ENCODE measurements at places on chromosomes 5 and 9. TPM values are rescaled to one million over a fixed set of nuclear protein-coding genes. Genes with fewer than 3 reads are reported as not detected.

GRCh38 chr9:89417832-89418473 is 80.0 kb downstream of the SEMA4D start:
- no peaks in the 10 kb centered on the region for H3K36me3 ChIP-seq
- no peaks in the 10 kb centered on the region for H3K27me3 ChIP-seq
- DNase-seq = no peak
- no peak overlapping the region for H3K27ac ChIP-seq

ADRA1B gene
- 3.4 TPM for total RNA-seq

CDC20B gene
- not detected for total RNA-seq

GRCh38 chr5:53917095-53917494 is 356.7 kb downstream of the NDUFS4 start:
- H3K36me3 ChIP-seq = no peaks in the 10 kb centered on the region
- DNase-seq = no peak
- no peak overlapping the region for H3K4me3 ChIP-seq
- H3K27ac ChIP-seq = no peak overlapping the region
- H3K4me1 ChIP-seq = no peaks in the 10 kb centered on the region

DNA sequence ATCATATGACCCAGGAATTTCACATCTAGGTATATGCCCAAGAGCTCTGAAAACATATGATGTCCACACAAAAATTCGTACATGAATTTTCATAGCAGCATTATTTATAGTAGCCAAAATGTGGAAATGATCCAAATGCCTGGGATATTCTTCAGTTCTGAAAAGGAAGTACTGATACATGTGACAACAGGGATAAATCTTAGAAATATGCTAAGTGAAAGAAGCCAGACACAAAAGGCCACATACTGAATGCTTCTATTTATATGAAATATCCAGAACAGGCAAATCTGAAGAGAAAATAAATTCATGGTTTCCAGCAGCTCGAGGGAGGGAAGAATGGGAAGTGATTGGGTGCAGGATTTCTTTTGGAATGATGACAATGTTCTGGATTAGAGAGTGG is 16.8 kb upstream of the ZBTB43 start:
- DNase-seq = no peak
- no peak overlapping the region for H3K27ac ChIP-seq
- peaks cover 3% of the 10 kb centered on the region for H3K4me1 ChIP-seq
- H3K36me3 ChIP-seq = no peaks in the 10 kb centered on the region
- H3K4me3 ChIP-seq = no peak overlapping the region
- no peaks in the 10 kb centered on the region for H3K27me3 ChIP-seq

GRCh38 chr9:86308687-86309086 is 26.3 kb upstream of the ISCA1 start:
- no peaks in the 10 kb centered on the region for H3K27me3 ChIP-seq
- no peak for DNase-seq
- peaks cover 75% of the 10 kb centered on the region for H3K36me3 ChIP-seq

DNA sequence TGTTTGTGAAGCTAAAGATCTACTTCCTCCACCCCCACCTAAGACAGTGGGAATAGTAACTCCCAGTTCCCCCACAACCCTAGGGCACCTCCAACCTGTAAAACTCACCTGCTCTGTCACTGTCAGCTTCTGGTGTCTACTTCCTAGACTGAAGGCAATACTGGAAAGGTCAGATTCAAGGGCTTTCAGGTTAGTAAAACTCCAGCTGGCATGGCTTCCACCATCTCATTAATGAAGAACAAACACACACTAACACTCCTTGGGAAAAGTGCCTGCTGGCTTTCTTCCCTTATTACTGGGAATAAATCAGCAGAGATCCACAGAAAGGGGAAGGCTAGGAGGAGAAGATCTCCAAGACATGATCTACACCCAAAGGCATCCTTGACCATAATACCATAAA is 109.9 kb downstream of the TMEM174 start:
- H3K27ac ChIP-seq = no peak overlapping the region
- H3K36me3 ChIP-seq = no peaks in the 10 kb centered on the region
- H3K4me1 ChIP-seq = no peaks in the 10 kb centered on the region
- no peak for DNase-seq
- H3K27me3 ChIP-seq = no peaks in the 10 kb centered on the region

GRCh38 chr9:125960626-125961025 is 213.5 kb downstream of the PBX3 start:
- H3K4me1 ChIP-seq = no peaks in the 10 kb centered on the region
- peaks cover 25% of the 10 kb centered on the region for H3K36me3 ChIP-seq
- no peak overlapping the region for H3K27ac ChIP-seq
- H3K27me3 ChIP-seq = no peaks in the 10 kb centered on the region

Measured in right atrium auricular region (tissue), 2 donors.